ENCODE measurements at places on chromosomes 16 and 17.

GRCh38 chr16:50036426-50036825, 11.4 kb downstream of the CNEP1R1 start:
- DNase-seq, result no peak

GRCh38 chr17:21512307-21513011, 136.3 kb downstream of the KCNJ12 start:
- no peak for DNase-seq

- peak; percentile 73 for DNase-seq
Observed at GRCh38 chr16:4140652-4141051, 24.4 kb upstream of the ADCY9 start.

DNA sequence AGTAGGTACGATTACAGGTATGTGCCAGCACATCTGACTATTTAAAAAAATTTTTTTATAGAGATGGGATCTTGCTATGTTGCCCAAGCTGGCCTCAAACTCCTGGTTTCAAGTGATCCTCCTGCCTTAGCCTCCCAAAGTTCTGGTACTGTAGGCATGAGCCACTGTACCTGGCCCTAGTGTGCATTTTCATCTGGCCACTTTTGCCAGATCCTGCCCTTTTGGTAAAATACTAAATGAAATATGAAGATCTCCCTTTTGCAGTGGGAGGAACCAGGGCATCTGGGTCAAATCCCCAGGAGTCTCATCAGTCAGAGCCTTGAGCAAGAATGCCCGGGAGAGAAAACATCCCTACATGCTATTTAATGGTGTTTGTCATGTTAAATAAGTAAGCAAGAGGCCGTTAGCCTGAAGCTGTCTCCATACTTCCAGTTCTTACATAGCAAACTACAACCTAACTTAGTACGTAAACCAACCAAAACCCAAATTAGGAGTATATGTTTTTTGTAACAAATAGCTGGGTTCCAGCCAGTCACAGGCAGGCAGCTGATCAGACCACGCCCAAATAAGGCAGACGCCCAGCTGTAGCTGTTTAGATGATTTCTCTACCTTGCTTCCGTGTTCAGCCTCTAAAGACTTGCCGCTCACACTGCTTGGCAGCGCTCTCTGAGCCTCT, 46.5 kb upstream of the CLEC18A start:
- no peak for DNase-seq

GRCh38 chr16:24771779-24772157, 42.3 kb downstream of the TNRC6A start:
- no peak for DNase-seq

- no peak for DNase-seq
Observed at GRCh38 chr17:18139949-18140348, 31.4 kb downstream of the MYO15A start.

DNA sequence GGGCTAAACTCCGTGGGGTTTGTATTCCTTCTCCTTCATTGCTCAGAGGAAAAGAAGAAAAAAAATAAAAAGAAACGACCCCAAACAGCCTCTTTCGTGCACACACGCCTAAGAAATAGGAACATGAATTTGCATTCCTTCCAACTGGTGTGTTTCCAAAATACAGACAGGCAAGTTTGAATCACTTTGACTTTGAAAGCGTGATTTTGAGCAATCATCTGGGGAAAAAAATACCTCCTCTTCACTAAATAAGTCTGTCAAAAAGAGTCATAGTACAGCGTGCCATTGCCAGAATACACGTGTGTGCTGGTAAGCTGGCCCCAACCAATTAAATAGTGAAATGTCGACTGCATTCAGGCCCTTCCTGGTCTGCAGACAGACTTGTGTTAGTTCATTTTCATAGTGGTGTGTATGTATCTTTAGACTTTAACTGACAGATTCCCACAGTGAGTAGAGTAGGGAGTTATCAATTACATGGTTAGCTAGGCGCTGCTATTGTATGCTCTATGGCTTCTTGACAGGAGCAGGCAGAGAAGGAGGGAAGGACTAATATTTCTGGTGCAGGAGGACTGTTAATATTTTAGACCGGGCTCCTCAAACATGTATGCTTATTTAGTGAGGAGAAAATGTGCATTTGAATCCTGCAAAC, 618.3 kb downstream of the MAF start:
- no peak for DNase-seq

DNA sequence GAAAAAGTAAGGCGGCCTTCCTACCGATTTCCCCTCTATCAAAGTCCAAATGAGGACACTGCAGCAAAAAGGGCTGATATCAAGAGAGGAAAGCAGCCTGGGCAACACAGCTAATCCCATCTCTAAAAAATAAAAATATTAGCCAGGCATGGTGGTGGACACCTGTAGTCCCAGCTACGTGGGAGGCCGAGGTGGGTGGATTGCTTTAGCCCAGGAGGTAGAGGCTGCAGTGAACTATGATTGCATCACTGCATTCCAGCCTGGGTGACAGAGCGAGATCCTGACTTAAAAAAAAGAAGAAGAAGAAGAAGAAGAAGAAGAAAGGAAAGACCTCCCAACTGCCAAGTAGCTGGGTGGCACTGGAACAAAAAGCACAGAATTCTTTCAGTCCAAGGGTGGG, 14.4 kb downstream of the CACNB1 start:
- no peak for DNase-seq

GRCh38 chr17:70654706-70655105, 485.4 kb downstream of the KCNJ2 start:
- DNase-seq, result peak; percentile 6

DNA sequence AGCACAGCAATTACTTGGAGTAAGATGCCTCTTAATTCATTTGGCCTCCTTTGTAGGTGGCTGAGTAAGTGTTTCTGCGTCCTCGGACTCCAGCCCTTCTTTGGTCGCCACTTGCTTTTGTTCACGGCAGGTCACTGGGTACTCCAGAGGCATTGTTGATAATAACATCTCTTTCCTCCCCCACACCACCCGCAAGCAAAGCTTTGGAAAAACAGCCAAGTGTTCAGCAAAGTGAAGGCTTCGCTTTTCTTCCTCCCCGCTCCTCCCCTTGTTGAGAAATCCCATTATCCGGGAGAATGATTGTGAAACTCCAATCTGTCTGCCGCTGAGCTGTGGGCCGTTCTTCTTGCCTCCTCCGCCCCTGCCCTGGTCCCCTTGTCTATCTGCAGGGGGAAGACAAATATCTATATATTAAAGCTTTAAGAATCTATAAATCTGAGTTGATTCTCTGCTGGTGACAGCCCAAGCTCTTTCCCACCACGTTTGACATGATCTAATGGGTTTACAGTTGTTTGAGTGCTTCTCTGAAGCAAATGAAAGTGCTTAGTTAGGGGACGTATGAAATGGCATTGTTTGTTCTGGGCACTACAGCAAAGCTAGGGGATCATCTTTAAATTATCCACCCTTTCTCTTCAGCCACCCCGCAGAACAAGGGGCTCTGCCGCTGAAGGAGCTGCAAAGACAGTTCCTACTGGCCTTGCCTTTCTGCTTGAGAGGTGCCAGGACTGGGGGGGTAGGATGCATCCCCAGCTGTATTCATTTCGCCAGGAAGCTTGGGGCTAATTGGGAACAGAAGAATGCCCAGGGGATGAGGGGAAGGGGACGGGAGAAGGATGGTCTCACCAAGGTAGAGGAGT, 167.1 kb downstream of the CCDC182 start:
- no peak for DNase-seq

- DNase-seq, result no peak
Observed at GRCh38 chr16:87457709-87458423, 35.0 kb downstream of the ZCCHC14 start.

DNA sequence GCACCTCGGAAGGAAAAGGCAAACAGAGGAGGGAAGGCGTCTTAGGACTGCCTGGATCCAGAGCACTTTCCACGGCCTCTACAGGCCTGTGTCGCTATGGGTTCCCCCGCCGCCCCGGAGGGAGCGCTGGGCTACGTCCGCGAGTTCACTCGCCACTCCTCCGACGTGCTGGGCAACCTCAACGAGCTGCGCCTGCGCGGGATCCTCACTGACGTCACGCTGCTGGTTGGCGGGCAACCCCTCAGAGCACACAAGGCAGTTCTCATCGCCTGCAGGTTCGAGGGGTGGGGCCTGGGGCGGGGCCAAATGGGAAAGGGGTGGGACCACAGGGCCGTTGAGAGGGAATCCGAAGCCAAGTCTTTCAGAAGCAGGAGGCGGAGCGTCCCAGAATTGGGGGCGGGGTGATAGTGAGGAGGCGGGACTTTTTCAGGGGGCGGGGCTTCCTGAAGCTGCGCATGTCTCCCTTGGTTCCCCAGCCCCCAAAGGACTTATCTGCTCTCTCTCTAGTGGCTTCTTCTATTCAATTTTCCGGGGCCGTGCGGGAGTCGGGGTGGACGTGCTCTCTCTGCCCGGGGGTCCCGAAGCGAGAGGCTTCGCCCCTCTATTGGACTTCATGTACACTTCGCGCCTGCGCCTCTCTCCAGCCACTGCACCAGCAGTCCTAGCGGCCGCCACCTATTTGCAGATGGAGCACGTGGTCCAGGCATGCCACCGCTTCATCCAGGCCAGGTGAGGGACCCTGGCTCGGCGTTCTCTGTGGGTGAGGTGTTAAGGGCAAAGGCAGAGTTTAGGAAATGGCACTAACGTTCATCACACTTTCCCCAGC, 939 bp downstream of the BCL6B start:
- DNase-seq, result no peak

DNA sequence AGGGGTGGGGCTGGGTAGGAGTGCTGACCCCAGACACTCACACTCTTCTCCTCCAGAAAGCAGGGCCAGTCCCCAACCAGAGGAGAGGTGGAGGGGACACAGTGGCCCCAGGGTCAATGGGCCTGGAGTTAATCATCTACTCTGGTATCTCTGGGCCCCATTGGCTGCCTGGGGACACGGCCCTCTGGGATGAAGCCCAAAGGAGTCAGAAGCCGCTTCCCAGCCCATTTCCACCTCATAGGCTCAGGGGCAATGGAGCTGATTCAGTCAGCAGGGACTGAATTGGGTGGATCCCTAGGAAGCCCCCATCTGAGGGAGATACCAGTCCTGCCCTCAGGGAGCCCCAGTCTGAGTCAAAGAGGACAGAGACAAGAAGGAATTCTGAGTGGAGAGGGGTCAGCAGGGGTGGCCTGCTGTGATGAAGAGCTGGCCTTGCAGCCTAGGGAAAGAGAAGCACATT, 2.9 kb upstream of the NAGS start:
- DNase-seq, result no peak

DNA sequence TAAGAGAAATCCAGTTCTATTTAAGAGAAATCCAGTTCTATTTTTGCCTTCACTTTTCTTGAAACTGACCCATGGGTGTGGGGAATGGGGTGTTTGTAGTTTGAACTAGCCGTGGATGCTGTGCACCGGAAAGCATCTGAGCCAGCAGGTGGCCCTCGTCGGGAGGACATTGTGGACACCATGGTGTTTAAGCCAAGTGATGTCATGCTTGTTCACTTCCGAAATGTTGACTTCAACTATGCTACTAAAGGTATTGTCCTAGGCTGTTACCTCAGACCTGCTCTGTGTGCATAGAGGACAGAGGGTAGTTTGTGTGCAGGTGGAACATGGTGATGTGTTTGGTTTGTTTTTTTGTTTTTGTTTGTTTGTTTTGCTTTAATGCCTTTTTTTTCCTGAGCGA, 3.3 kb downstream of the ATXN2L start:
- DNase-seq, result no peak

DNA sequence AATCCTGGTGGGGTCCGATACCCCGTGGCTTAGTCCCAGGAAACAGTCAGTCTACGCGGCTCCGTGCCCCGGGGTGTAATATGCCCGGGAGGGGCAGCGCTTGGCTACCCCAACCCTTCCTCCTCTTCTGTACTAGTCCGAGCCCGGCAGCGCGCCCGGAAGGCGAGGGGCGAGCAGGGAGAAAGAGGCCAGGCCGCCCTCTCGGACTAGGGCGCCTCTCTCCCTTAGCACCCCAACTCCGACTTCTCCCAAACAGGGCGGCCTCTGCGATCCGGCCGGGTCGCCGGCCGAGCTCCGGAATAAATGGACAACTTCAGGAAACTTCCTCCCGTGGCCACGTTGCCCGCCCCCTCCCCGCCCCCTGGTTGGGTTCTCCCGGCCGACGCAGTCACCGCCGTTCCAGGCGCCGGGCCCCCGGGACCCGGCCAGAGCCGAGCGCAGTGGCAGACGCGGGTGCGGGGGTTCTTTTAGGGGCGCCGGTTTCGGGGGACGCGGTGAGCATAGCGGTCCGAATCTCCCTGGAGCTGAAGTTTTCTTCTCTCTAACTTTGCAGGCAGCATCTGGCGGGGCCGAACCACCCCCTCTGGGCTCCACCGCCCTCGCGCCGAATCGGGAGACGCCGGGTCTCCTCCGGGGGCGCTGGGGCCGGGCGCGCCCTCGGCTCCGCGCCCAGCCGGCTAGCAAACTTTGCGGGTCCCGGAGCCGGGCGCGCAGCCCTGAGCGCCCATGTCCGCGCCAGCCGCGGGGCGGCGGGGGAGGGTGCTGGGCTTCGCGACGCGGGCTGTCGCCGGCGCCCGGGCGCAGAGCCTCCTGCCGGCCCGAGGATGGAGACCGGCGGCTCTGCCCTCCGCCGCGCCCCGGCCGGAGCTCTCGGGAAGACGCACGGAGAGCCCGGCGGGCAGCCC, at the start of gene SDK2:
Gene SDK2, minus strand, starts transcription at position 301 of the 905 bp plus-strand sequence. CDS start 357 bp downstream, outside the sequence.
- DNase-seq, result no peak

DNA sequence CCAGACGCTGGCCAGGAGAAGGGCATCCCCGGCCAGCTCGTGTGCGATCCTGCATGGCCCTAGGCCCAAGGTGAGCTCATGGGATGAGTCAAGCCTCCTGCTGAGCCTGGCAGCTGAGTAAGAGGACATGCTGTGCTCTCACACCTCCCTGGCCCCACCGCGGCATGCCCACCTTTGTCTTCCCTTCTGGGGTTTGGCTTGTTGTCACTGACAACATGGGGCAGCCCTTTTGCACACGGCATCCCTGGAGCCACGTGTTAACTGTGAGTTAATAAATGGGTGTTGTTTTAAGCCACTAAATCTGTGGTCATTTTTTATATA, 8.9 kb upstream of the TNS4 start:
- no peak for DNase-seq

DNA sequence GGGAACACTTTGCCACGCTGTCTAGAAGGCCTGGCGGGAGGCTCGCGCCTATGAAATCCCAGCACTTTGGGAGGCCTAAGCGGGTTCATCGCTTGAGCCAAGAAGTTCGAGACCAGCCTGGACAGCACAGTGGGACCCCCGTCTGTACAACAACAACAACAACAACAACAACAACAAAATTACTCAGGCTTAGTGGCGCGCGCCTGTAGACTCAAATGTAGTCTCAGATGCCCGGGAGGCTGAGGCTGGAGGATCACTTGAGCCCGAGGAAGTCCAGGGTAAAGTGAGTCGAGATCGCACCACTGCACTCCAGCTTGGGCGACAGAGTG, 297 bp upstream of the SLFN13 start:
- no peak for DNase-seq

DNA sequence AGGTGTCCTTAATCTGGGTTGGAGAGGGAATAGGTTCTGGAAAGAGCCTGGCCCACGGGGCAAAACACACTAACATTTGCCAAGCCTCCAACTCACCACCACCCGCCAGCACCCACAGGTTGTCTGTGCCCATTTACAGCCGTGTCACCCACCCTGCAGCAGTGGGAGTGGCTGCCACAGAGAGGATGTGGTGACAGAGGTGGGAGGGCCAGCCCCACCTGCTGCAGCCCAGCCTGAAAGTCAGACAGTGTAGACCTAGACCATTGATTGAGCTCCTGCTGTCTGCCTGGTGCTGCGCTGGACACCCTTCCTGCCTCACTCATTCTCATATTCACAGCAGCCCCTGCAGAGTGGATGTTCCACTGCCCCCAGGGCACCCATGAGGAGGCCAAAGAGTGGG, 44.7 kb downstream of the IL21R start:
- DNase-seq, result no peak

- DNase-seq, result no peak
Observed at GRCh38 chr17:82973456-82974135, 105.8 kb upstream of the METRNL start.

Data from DMS 273 treated with DMSO at 0.1 percent for 48 hours (cell line).